ENCODE measurements at places on chromosomes 5 and 9.

- no peak for DNase-seq
These were observed 59.3 kb downstream of the COMMD10 start for GRCh38 chr5:116144103-116144502.

DNA sequence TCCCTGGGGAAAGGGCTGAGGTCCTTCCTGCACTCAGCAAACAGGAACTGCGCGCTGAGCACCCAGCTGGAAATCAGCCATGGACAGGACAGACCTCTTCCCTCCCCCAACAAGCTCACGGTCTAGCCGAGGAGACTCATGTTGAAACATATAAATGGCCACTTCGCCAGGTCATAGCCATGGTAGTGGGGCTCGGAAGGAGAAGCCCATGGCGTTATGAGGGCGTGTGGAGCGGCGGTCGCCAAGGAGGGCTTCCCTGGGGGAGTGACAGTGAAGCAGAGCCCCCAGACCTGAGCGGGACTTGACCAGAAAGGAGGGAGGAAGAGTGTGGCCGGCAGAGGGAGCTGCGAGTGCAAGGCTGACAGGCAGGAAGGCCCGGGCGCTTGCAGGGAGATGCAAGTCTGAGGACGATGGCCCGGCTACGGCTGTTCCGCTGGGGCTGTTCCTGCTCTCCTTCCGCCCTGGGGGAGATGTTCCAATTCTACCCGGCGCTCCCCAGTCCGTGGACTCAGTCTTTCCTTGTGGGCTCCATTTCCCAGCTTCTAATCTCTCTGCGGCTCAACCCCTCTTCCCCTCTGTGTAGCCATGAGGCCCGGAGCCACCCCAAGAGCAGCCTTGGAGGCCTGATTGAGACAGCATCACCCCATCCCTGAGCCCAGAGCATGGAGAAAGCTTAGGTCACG is 43.9 kb upstream of the PRRC2B start:
- peak; percentile 82 for DNase-seq

- no peak for DNase-seq
These were observed 69.3 kb downstream of the RGS3 start for GRCh38 chr9:113532809-113533190.

- no peak for DNase-seq
These were observed 31.4 kb downstream of the NEUROG1 start for GRCh38 chr5:135504376-135504775.

DNA sequence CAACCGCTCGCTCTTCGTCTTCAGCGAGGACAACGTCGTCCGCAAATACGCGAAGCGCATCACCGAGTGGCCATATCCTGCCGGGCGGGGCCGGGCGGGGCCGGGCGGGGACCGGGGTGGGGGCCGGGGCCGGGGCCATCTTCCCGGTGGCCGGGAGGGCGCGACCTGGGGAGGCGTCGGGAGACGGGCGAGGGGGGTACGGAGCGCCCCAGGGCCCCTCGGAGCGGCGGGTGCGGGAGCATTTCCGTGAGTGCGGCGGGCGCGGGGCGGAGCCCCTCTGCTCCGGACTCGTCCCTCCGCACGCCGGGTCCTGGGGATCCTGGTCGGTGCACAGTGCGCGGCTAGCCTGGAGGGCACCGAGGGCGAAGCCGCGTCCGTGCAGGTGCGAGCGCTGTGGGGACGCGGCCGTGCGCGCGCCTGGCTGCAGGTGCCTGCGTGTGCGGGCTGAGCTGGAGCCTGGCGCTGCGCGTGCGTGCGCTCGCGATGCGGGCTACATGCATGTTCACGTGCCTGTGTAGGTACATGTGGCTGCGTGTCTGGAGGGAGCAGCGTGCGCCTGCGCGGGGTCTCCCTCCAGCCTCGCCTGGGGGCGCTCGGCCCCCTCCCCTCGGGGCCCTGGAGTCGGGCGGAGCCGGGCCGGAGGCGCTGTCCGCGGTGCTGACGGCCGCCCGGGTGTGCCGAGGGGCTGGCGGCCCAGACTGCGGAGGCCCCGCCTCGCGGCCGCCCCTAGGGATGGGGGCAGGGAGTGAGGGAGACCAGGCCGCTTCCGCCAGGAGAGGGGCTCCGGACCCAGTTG is 762 bp downstream of the CACNA1B start:
- no peak for DNase-seq

All from SW480 (cell line).